ENCODE measurements at places on chromosomes 5 and 9. TPM values are rescaled to one million over a fixed set of nuclear protein-coding genes. Genes with fewer than 3 reads are reported as not detected.

The IRF1 gene
- 34.1 TPM for total RNA-seq

The ZDHHC11B gene
- total RNA-seq, result not detected

The PCDHA10 gene
- total RNA-seq, result not detected

The TMCO6 gene
- 6.8 TPM for total RNA-seq

The SCGB3A1 gene
- total RNA-seq, result not detected

The GAS1 gene
- 0.60 TPM for total RNA-seq

The CD180 gene
- total RNA-seq, result not detected

The PRDM9 gene
- not detected for total RNA-seq

GRCh38 chr5:14208071-14209021, 65.2 kb downstream of the TRIO start:
- DNase-seq, result peak; percentile 77

GRCh38 chr5:97554977-97555643, 372.1 kb upstream of the RIOK2 start:
- no peak for DNase-seq

GRCh38 chr5:154611341-154611767, 133.3 kb upstream of the HAND1 start:
- no peak for DNase-seq

DNA sequence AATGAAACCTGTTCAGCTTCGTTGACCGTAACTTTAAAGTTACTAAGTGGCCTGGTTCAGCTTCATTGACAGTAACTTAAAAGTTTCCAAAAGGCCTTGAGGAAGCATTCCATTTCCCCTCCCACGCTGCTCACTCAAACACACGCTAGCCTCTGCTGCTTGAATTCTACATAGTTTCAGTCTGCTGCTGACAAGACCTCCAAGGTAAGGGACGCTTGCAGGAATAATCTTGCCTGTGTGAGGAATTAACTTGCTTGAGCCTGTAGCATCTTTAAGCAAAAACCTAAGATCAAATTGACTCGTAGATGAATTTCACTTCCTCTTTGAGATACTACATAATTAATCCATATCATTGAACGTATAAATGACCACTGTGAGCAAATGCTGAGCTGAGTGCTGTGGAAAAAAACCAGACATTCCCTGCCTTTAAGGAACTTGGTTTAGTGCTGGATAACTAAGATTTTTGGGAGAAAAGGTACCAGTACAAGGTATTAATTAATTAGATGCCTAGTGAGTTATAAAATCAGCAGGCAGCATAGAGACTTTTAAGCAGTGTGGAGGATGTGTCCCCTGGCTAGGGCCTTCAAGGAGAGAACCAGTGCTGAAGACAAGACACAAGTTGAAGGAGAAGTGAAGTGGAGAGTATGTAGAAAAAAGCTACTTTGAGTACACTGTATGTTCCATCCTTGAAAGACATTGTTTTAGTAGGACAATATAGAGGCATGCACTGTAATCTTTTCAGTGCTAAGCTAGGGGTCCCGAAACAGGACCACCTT, 39.2 kb downstream of the GRAMD2B start:
- no peak for DNase-seq

DNA sequence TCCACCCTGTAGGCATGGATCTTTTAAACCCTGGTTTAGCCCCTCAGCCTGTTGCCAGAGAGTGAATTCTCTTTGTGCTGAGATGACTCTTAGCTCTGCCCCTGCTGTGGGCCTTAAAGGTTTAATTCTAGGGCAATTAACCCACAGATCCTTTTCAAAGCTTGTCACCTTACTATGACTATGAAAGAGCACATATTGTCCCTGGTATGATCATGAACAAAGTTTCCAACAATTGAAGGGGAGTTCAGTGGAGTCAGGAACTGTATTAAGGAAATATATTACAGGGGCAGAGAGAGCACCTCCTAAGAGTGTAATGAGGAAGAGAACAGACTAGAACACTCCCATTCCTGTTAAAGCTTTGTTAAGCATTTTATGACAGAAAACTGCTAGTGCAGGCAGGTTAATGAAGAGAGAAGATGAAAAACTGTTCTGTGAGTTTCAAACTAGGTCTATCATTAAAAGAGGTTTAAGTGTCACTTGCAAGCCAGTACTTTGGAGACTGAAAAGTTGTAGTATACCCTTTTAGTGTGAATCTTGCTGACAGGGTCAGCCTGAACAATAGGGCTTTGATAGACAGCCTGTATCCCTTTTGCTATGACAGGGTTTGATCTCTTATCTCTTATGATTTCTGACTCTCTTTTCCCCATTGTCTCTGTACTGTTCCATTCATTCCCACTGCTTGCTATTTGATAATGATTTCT, 104.2 kb upstream of the ELL2 start:
- DNase-seq, result no peak

- DNase-seq, result no peak
These were observed 189.9 kb downstream of the BNC2 start for GRCh38 chr9:16680541-16680940.

GRCh38 chr9:136720251-136720897, 8.0 kb downstream of the DIPK1B start:
- no peak for DNase-seq

GRCh38 chr5:61416010-61416409, 84.0 kb downstream of the ZSWIM6 start:
- no peak for DNase-seq

DNA sequence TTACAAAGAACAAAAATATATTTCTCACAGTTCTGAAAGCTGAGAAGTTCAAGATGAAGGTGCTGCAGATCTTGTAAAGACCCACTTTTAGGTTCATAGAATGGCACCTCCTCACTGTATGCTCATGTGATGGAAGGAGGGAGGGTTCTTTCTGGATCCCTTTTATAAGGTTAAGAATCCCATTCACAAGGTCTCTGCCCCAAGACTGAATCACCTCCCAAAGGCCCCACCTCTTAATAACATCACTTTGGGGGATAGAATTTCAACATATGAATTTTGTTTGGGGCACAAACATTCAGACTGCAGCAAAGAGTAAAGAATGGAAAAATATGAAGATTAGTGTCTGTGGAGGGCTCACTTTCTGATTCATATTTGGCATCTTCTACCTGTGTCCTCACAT, 77.1 kb upstream of the PRR16 start:
- no peak for DNase-seq

DNA sequence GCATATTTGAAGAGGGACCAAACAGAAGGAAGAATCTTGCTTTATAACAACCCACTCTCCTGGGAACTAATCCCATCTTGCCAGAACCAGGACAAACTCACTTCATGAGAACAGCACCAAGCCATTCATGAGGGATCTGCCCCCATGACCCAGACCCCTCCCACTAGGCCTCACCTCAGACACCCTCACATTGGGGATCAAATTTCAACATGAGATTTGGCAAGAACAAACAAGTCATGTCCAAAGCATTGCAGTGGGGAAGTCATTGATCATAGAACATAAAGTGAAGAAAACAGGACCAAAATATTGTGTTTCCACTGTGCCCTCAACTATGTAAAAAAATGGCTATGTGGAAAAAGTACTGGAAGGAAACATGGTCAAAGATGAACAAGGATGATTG, 43.9 kb downstream of the MAP1B start:
- DNase-seq, result no peak

DNA sequence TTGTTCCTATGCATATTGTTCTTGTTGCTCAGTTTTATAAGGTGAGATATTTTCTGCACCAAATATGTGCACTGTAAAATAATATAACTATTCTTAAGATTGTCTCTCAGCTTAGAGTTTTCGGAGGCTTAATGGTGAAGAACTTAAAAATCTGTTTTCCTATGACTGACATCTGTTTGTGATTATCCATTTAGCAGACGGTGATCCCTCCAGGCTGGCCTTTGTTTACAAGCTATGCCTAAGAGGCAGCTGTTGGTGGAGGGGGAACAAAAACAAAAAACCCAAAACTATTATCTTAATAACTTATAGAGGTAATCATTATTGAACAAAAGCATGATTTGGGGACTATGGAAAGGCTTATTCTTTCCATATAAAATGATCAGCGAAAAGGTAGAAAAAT, 658 bp downstream of the PDCD1LG2 start:
- peak; percentile 53 for DNase-seq

DNA sequence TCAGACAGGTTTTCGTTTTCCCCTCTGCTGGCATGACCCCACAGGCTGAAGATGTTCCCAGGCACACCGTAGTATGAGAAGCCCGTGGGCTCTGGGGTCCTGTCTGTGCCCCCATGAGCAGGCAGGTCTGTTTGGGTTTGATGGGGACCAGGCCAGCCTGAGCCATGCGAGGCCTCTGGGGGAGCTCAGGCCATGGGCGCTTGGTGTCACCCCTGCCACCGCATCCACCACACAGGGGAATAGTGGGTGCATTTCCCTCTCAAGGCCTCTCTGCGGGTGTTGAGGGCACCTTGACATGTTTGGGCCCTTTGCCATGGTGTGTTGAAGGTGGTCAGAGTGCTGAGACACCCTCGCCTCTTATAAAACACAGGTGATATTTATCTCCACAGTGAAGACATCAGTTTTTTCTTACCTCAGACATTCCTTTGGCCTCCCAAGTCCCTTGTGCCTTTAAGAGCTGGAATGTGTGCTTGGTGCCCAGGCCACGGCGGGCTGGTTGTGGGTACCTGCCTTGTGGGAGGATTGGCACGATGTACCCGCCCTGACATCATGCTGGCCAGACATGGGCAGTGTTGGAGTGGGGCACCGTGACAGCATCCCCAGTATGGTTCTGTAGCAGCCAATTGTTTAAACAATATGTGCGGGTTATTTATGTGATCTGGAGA, 68.3 kb downstream of the WNK2 start:
- DNase-seq, result no peak

DNA sequence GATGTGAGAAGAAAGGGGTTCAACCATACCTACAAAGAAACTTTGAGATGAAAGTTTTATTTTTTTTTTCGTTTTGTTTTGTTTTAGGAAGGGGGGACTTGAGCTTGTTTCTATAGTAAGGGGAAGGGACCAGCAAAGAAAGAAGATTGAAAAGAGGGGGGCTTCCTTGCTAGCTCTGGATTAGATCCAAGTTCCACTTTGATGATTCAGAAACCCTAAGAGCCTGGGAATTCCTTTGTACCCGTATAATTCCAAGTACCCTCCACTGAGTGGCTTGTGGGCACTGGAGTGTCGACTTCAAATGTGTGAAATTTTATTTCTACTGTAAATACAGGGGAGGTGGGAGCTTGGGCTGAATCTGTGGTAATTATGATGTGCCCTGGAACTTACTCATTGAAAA, 10.9 kb downstream of the MAMDC2 start:
- no peak for DNase-seq

DNA sequence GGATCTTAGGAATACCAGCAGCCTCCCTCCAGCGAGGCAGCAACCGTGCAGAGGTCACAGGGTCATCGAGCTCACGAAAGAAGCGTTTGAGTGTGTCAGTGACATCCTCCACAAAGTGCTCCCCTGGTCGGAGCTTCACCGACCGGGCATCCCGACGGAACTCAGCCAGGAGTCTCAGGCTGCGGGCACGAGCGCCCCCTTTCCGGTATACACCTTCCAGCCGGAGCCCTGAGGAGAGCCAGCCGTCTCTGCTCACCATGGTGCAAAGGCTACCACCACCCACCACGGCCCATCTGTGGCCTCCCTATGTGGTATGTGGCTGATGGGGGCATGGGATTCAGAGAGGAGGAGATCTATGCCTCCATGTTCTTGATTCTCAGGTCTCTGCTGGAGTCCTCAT, 10.8 kb upstream of the FCHSD1 start:
- no peak for DNase-seq

DNA sequence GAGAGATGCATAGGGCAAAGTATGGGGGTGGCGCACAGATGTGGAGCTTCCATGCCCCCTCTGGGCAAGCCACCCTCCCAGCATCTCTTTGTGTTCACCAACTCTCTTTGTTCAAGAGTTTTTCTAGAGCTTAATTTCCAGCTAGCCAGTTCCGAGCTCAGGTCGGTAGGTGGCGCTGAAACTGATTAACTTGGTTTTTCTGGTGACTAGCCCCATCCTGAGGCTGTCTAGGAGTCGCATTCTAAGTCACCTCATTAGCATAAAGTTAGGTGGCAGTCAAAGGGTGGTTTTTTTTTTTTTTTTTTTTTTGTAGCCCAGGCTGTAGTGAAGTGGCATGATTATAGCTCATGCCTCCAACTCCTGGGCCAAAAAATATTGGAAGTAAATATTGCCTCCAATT, 476.4 kb downstream of the KDM4C start:
- DNase-seq, result peak; percentile 28

DNA sequence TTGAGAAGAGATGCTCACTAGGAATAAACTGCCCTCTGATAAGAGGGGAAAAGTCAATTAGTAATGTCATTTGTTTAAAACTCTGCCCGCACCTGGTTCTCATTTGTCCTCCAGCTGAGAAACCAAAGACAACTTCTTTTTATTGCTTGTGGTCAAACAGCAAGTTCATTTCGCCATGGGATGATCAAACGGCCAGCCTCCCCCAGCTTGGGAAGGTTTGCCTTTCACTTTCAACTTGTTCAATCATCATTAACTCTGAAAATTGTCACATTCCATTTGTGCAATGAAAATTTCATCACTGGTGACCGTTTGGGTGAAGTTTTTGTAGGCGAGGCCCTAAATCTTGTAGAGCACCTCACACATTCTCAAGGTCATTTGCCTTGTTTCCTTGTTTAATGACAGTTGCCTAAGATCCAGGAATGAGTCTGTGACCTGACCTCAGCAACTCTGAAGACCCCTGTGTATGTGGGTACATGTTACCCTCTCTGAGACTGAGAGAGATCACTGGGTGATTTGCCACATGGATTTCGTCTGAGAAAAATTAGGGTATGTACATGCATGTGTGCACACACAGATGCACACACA, 117.7 kb downstream of the MARCHF3 start:
- DNase-seq, result peak; percentile 64

DNA sequence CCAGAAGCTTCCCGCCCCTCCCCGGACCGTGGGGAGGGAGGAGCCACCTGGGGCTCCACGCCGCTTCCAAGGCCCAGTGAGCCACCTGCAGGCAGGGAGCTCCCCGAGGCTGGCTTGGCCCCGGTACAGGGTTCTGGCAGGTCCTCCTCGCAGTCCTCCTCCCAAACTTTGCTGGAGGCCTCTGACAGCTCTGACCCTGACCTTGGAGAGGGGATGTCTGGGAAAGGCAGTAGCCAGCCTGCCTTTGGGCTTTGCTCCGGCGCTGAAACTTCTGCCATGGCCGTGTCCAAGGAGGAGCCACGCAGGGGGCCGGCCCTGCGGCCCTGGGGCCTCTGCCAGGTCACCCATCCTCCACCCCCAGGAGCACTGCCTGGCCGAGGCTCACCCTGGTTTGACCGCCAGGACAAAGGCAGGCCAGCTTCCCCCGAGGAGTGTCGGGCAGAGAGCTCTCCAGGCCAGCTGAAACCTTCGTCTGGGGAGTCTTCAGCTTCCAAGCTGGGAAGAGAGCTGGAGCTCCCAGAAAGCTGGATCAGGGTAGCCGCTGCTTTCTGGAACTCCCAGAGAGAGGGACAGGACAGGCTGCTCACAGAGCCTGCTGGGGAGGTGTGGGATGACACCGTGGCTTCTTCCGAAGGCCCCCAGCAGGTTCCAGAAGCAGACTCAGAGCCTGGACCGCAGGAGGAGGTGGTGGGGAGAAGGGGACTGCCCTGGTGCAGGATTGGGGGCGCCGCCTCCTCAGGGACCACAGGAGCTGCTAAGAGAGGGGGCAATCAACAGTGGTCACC, 9.0 kb upstream of the QSOX2 start:
- DNase-seq, result peak; percentile 36

- no peak for DNase-seq
These were observed 151.8 kb downstream of the SLC24A2 start for GRCh38 chr9:19637084-19637483.

Data from RPMI7951 (cell line).